ENCODE measurements at places on chromosomes 2 and 18.

DNA sequence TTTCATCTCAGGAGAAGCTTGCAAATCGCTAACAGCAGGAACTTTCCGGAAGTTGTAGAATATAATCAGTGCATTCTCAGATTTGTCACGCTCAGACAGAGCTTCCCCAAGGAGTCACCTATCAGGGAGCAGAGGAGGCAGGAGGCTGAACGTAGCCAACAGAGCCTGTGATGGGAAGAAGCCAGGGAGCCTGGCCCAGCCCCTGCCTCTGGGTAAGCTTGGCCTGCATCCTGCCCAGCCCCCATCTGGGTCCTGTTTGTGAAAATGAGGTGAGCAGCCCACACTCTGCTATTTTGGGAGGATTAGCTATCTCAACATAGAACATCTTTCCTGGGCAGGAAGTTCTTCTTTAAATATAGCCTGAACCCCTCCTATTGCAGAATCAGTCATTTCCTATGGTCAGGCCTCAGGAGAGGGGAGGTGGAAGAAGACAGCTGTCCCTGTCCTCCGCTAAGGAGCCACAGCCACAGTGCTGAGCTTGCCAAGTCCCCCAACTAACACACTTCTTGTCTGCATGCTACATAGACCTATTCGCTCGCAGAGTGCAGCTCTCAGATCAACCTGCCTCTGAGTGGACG lies 19.2 kb upstream of the PKDCC start:
- no peak for DNase-seq

GRCh38 chr2:15772681-15773080 lies 167.7 kb upstream of the MYCN start:
- no peak for DNase-seq

DNA sequence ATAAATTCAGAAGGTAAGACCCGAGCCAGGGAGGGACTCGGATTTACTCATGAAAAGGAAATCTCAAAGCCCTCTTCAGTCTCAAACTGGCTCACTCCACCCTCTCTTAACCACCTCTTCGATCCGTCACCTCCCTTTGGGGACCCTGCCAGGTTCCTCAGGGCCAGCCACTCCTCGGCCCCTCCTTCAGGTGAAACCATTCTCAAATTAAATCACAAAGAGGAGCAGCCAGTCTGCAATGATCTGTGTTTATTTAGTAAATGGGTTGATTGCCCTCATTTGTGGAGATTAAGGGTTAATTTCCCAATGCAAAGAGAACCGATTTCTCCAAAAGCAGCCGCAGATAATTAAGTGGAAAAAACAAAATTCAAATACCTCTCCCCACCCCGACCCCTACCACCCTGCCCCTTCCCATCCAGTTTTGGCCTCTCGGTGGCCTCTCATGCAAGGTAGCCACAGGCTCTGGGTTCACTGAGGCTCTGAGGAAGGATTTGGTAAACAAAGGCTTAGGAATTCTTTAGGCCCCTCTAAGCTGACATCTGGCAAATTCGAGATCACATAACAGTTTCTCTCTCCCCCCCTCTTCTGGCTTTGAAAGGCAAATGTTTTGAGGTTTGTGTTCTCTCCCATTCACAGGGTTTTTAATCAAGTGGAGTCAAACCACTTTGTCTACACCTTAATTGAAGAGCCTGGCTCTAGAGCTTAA lies 10.3 kb upstream of the FZD7 start:
- DNase-seq = no peak

- DNase-seq = no peak
These were observed 154.3 kb downstream of the RNF152 start for GRCh38 chr18:61738488-61738887.

DNA sequence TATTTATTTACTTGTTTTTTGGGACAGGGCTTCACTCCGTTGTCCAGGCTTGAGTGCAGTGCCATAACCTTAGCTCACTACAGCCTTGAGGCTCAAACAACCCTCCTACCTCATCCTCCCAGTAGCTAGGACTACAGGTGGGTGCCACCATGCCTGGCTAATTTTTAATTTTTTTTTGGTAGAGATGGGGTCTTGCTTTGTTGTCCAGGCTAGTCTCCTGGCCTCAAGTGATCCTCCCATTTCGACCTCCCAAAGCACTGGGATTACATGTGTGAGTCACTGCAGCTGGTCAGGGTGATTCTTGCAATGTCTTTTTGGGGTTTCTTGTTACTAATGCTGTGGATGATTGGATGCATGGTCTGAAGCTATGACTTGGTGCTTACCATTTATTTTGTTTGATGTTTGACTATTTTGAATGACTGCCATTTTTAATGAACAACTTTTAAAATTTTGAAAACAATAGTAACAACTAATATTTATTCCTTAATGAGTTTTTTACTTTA lies 6.5 kb downstream of the CERS6 start:
- DNase-seq = no peak

- DNase-seq = no peak
These were observed 206.3 kb upstream of the GYPC start for GRCh38 chr2:126449677-126450076.

- DNase-seq = no peak
These were observed 4.8 kb upstream of the MALL start for GRCh38 chr2:110120171-110121051.

GRCh38 chr2:118291251-118291880 lies 203.1 kb downstream of the INSIG2 start:
- no peak for DNase-seq

DNA sequence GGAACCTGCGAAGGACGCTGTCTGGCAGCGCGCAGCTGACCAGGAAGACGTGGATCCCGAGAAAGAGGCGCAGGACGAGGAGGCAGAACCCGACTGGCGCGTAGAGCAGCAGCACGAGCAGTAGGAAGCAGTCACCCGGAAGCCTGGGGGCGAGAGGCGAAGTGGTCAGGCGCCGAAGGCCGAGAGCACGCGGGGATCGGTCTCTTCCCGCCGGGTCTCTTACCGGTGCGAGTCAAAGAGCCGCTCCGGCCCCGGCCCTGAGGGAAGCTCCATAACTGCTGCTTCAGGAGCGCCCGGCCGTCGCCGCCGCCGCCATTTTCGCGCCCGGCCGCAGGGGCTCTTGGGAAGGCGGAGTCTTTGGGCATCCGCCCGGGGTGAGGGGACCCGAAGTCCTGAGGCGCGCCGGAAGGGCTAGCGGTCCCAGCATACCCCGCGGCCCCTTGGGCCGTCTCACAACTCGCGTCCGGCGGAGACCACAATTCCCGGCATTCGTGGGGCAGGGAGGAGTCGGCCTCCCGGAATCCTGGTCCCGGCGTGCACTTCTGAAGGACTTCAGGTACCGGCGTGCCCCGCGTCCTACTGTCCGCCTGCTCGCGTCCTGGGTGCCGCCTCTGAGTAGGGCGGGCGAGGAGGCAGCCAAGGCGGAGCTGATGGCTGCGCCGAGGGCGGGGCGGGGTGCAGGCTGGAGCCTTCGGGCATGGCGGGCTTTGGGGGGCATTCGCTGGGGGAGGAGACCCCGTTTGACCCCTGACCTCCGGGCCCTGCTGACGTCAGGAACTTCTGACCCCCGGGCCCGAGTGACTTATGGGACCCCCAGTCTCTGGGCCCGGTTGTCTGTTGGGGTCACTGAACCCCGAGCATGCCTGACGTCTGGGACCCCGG lies at the start of the genes AUP1 and HTRA2:
Gene AUP1, minus strand, starts transcription at position 350 of the 882 bp plus-strand sequence. Its CDS starts 77 bp downstream, at position 273.
Gene HTRA2, plus strand, starts transcription at position 577 of the 882 bp plus-strand sequence. Its CDS starts 74 bp downstream, at position 651.
- DNase-seq = peak; percentile 81

- DNase-seq = no peak
These were observed 58.7 kb downstream of the FASTKD2 start for GRCh38 chr2:206824087-206824618.

DNA sequence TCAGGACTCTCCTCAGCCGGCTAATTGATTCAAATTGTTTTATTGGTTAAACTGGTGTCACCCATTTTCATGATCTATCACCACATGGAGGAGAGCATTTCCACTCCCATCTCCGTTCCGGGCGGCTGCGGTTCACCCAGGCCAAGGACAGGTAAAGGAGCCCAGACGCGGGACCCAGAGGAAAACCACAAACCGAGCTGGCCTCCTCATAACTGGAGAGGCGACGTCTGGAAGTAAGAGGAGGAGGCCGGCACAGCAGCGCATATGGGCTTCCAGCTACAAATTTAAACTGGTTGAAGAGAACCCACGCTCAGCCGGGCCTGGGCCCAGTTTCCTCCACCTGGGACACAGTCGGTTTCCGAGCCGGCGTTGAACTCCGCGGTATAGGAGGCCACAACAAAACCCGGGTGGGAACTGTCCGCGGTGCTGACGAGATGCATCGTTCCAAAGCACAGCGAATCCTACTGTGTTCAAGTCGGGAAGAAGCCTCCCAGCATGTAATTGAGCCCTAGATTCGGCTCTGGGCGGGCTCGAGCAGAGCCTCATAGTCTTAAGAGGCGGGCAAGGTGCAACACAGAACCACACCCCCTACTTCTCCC lies 3.0 kb upstream of the SKOR2 start:
- no peak for DNase-seq

- DNase-seq = no peak
These were observed 316.5 kb downstream of the CCDC178 start for GRCh38 chr18:33123862-33124518.
